ENCODE measurements at places on chromosomes 16 and 17. TPM values are rescaled to one million over a fixed set of nuclear protein-coding genes. Genes with fewer than 3 reads are reported as not detected.

ARHGAP23 gene
- 1.2 TPM for total RNA-seq

CCL17 gene
- total RNA-seq = 0.37 TPM

SLC47A1 gene
- 0.25 TPM for total RNA-seq

- DNase-seq = no peak
Measured at GRCh38 chr17:58911741-58912343, 156.2 kb downstream of the PPM1E start.

GRCh38 chr16:54657709-54658102, 273.0 kb upstream of the IRX5 start:
- DNase-seq = no peak

DNA sequence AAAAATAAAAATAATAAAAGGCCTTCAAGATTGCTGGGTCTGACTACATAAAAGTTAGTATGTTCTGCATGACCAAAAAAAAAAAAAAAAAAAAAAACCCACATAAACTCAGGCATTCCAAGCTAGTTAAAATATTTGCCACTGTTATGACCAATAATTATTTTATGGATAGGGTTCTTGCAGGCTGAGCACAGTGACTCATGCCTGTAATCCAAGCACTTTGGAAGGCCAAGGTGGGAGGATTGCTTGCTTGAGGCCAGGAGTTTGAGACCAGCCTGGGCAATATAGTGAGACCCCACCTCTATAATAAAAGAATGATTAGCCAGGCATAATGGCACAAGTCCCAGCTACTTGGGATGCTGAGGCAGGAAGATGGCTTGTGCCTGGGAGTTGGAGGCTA, 8.1 kb downstream of the SCNN1B start:
- DNase-seq = no peak

- DNase-seq = no peak
Measured at GRCh38 chr17:82366749-82367148, 4.8 kb upstream of the UTS2R start.

DNA sequence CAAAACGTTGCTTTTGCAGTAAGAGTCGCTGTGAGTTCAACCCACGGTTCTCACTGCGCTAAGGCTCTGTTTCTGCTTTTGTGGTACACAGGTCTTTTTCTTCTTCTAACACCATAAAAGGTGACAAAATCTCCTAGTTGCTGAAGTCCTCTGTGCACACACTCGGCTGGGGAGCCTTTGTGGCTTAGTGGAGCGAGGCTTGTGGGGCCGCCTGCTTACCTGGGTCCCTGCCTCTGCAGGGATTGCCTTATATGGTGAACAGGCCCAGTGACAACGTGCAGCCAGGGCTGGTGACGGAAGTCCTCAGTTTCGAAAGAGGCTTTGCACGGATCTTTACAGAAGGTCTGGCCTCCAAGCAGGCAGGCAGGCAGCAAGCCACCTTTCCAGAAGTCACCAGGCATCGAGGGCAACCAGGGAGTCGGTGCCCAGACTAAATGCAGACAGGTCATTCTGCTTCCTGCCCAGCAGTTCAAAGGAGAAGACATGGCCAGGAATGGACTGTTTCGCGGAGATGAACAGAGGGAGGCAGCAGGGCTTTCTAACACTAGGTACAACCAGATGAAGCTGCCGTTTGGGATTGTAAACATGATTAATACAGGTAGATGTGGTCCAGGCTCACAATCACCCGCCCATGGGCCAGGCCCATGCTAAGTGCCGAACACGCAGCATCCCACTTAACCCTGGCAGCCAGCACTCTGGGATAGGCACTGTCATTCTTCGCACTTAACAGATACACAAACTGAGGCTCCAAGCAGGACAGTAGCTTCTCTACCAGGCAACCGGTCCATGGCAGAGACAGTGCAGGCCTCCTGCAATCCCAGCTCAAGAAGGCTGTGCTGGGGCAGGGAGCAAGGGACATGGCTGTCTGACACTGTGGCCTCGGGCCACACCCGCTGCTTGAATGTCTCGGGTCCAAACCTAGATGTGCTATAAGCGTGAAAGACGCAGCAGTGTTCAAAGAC, 10.7 kb upstream of the MEAK7 start:
- peak; percentile 85 for DNase-seq

- peak; percentile 55 for DNase-seq
Measured at GRCh38 chr16:89289428-89290395, 72.2 kb downstream of the ZNF778 start.

GRCh38 chr16:22933173-22933572, 119.2 kb downstream of the HS3ST2 start:
- no peak for DNase-seq

DNA sequence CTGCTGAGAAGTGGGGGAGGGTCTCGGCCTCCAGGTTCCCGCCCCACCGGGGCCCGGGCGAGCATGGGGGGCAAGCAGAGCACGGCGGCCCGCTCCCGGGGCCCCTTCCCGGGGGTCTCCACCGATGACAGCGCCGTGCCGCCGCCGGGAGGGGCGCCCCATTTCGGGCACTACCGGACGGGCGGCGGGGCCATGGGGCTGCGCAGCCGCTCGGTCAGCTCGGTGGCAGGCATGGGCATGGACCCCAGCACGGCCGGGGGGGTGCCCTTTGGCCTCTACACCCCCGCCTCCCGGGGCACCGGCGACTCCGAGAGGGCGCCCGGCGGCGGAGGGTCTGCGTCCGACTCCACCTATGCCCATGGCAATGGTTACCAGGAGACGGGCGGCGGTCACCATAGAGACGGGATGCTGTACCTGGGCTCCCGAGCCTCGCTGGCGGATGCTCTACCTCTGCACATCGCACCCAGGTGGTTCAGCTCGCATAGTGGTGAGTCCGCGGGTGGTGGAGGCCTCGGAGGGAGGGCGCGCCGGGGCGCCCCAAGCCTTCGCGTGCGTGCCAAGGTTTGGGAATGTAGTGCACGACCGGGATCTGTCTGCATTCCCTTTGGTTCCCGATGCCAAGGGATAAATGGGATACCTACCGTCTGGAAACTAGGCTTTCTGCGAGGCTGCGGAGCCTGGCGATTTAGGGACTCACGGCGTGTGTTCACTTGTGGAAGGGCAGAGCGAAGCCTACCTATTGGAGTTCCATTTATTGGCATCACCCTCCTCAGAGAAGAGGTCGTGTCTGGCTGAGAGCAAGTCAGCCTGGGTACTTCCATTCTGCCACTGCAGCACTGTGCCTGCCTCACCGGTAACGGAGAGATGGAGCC, 1.0 kb downstream of the ZNRF1 start:
- DNase-seq = peak; percentile 46

DNA sequence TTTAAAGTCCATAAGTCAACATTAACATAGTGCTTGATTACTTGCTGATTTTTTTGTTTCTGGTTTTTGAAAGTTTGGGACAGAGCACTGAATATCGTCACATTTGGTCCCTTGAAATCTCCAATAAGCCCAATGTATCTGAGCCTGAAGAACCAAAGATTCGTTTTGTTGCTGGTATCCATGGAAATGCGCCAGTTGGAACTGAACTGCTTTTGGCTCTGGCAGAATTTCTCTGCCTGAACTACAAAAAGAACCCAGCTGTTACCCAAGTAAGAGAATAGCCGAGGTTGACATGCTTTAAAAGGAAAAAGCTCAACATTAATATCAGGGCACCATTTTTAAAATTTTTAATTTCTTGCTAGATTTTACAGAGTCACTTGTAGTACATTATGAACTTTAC, 27.7 kb upstream of the GOSR1 start:
- DNase-seq = no peak

- DNase-seq = no peak
Measured at GRCh38 chr16:49659356-49659755, 196.6 kb downstream of the ZNF423 start.

- DNase-seq = no peak
Measured at GRCh38 chr17:4782652-4783051, 3.5 kb downstream of the VMO1 start.

DNA sequence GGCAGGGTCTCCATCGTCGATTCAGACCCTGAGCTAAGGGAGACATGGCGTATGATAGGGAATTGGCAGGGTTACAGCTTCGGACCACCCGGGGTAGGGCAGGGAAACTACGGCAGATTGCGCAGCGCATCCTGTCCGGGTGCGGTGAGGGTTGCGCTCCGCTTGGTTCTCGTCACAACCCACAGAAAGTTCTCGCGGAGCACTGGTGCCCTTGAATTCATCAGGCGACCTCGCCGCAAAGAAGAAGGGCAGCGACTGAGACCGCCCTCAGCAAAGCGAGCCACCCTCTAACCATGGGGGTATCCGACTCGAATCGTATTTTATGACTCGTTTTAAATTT, 1.2 kb downstream of the HS3ST3B1 start:
- DNase-seq = peak; percentile 62

- no peak for DNase-seq
Measured at GRCh38 chr16:30829130-30830071, 42.4 kb upstream of the ZNF629 start.

GRCh38 chr17:40265337-40265736, 22.3 kb upstream of the CDC6 start:
- DNase-seq = no peak

DNA sequence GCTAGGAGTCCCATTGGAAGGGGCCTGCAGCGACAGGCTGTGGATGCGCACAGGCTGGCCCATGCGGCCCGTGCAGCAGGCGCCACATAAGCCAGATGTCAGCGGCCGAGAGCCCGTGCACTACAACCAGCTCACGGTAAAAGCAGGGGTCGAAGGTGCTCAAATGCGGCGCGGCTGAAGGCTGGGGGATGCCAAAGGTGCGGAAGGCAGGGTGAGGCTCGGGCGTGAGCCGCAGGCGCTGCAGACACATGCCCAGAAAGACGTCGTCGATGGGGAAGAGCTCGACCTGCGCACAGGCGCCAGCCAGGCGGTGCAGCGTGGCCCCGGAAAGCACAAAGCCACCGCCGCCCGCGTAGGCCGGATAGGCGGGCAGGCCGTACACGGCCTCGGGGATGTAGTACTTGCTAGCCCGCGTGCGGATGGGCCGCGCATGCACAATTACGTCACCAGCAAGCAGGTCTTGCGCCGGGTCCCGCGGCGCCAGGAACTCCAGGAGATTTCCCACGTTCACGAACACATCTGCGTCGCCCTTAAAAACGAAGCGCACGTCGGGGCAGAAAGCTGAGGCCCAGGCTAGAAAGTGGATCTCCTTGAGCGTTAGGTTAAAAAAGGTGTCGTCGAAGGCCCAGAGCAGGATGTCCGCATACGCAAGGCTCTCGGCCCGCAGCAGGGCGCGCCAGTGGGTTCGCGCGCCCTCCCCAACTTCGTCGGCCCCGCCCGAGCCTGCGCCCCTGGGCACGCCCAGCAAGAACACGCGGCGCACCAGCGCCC, 1.3 kb downstream of the B3GNT9 start:
- DNase-seq = no peak

DNA sequence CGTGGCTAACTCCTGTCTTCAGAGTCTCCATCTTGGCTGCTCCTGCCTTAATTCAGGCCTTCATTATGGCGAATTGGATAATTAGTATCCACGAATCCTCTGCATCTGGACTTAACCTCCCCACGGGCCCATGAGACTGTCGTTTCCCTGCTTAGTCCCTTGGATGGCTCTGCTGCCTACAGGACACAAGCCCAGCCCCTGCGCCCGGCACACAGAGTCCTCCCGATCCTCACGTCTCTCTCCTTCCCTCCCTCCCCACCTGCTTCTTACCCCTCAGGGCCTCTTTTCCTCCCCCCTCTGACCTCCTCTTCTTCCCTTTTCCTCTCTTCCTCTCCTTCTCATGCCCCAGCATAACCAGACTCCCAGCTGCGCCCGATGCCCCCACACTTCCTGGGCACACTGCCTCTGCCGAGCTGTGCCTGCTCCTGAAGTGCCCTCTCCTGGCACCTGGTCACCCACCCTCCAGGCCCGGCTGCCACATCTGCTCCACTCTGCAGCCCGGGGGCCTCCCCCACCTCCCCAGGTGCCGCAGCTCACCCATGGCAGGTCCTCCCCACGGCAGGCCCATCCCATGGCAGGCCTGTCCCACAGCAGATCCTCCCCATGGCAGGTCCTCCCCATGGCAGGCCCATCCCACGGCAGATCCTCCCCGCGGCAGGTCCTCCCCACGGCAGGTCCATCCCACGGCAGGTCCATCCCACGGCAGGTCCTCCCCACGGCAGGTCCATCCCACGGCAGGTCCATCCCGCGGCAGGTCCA, 45.9 kb downstream of the RPH3AL start:
- no peak for DNase-seq

DNA sequence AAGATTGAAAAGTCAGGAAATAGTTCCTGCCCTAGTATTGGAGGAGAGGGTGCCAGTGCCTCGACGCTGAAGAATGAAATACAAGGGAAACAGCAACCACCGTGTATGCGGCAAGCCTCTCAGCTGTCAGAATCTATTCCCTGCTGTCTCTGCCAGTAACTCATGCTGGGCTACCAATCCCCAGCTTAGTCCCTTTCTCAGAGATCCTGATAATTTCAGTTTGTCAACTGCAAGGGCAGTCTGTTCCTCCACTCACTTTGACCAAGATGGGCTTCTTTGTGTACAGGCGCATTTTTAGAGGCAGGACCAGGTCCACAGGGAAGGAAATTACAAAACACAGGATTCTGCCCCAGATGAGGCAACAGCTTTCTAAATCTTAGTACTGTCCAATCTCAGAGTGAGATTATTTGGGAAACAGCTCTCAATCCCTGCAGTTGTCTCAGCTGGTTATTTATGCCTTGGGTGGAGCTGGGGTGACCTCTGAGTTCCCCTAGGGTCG, 1.3 kb downstream of the NQO1 start:
- no peak for DNase-seq

DNA sequence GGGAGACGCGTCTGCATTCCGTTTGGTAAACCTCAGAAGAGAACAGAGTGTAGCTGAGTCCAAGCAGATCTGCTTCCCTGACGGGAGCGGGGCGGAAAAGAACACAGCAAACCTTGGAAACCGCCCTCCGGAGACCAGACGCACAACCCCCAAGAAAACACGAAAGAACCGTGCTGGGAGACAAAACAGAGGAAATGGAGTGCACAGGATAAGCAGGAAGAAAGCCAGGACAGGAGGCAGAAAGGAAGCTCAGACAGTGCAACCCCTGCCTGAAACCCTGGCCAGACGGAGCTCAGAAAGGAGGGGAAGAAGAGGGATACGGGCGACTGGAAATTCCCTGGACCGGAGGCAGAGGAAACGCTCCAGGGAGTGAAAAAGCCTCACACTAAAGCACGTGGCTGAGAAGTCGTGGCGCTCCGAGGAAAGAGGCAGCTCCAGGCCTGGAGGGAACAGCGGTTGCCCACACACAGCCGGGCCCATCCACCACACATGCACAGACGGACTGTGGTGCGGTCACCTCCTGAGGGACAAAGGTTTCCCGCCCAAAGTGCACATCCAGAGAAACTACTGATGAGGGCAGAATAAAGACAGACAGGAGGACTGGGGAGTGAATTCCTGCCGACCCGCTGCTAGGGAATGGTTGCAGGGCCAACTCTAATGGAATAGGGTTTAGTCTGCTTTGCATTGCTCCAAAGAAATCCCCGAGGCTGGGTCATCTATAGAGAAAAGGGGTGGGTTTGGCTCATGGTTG, 10.2 kb downstream of the DPEP1 start:
- no peak for DNase-seq

DNA sequence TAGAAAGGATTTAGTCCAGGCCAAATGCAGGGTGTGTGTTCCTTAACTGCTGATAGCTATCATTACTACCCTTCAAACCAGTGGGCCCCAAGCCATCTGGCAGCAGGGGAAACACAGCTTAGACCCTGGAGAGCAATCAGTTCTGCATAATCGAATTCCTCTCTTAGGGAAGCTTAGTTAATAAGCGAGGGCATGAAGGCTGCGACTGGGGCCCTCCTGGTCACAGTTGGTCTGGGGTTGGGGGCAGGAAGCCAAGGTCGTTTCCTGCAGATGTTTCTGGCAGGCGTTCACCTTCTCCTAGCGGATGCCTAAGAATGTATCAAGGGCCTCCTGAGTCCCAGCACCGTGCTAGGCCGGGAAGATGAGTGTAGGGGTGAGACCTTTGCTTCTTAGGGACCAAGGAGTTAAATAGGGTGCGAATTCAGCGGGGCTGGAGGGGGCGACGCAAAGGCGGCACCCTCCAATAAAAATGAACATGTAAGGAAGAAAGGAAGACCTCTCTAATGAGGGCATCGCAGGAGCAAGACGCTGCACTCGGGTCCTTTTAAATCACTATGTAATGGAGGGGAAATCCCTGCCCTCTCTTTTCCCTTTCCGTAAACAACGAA, 16.5 kb upstream of the EEF2K start:
- no peak for DNase-seq
